Neural progenitor cell (in vitro differentiated cells): ENCODE measurements at places on chromosomes 4 and X. TPM values are rescaled to one million over a fixed set of nuclear protein-coding genes. Genes with fewer than 3 reads are reported as not detected.

DNA sequence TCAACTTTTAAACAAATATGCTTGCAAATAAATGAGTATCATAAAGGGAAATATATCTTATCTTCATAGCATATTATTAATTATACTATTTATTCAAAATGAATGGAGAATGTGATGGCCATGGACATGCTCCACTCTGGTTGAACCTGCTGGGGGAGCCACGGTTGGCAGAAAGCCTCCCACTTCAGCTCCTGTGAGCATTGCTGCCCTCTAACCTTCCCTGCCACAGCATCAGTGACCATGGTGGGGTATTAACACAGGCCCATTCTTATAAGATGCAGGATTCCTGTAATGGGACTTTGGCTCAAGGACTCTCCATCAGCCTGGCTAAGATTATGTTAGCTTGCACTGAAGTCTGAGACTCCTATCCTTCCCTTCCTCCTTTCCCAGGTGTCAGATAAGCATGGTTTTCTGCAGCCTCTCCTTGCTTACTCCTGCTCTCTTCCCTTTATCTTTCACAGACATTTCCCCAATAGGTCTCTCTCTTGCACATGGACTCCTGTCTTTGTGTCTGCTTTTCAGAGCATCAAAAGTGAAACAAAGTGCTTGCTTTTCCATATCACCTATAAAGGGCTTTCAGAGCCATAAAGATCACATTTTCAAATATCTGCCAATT is 4.9 kb upstream of the ABRAXAS1 start:
- peak; percentile 17 for DNase-seq
- no peaks in the 10 kb centered on the region for H3K36me3 ChIP-seq
- H3K27ac ChIP-seq, result no peak overlapping the region

- H3K27ac ChIP-seq, result no peak overlapping the region
- H3K36me3 ChIP-seq, result no peaks in the 10 kb centered on the region
- peaks cover 3% of the 10 kb centered on the region for H3K4me1 ChIP-seq
- DNase-seq, result peak; percentile 50
- H3K27me3 ChIP-seq, result no peaks in the 10 kb centered on the region
- H3K4me3 ChIP-seq, result peak overlapping the region; percentile 58
Measured at GRCh38 chrX:56231537-56232090, 542 bp upstream of the KLF8 start.

GRCh38 chr4:184382189-184382846 is 92.0 kb downstream of the IRF2 start:
- no peak overlapping the region for H3K4me3 ChIP-seq
- no peak for DNase-seq
- no peak overlapping the region for H3K27ac ChIP-seq
- H3K27me3 ChIP-seq, result no peaks in the 10 kb centered on the region

DNA sequence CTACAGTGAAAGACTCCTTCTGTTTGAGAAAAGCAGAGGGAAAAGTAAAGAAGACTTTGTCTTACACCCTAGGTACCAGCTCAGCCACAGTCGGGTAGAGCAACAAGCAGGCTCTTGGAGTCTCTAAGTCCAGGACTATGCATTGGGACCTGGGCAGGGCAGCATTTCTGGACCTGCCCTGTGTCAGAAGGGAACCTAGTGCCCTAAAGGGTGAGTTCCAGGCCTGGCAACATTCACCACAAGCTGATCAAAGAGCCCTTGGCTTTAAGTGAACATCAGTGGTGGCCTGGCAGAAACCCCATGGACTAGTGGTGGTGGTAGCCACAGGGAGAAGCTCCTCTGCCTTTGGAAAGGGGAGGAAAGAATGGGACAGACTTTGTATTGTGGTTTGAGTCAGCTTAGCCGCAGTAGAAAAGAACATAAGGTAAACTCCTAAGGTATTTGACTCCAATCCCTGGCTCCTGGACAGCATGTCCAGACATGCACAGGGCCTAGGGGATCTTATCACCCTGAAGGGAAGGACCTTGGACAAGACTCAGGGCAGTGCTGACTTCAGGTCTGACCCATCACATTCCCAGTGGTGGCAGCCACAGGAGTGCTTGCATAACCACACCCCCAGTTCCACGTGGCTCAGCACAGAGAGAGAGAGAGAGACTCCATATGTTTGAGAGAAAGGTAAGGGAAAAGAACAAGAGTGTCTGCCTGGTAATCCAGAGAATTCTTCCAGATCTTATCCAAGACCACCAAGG is 32.6 kb downstream of the CCDC158 start:
- no peaks in the 10 kb centered on the region for H3K27me3 ChIP-seq
- H3K4me1 ChIP-seq, result no peaks in the 10 kb centered on the region
- no peaks in the 10 kb centered on the region for H3K36me3 ChIP-seq
- H3K27ac ChIP-seq, result no peak overlapping the region
- DNase-seq, result no peak

GRCh38 chr4:90585961-90586360 is 458.8 kb downstream of the CCSER1 start:
- no peaks in the 10 kb centered on the region for H3K4me1 ChIP-seq
- peak; percentile 43 for DNase-seq
- no peak overlapping the region for H3K27ac ChIP-seq
- no peak overlapping the region for H3K4me3 ChIP-seq
- no peaks in the 10 kb centered on the region for H3K36me3 ChIP-seq

DNA sequence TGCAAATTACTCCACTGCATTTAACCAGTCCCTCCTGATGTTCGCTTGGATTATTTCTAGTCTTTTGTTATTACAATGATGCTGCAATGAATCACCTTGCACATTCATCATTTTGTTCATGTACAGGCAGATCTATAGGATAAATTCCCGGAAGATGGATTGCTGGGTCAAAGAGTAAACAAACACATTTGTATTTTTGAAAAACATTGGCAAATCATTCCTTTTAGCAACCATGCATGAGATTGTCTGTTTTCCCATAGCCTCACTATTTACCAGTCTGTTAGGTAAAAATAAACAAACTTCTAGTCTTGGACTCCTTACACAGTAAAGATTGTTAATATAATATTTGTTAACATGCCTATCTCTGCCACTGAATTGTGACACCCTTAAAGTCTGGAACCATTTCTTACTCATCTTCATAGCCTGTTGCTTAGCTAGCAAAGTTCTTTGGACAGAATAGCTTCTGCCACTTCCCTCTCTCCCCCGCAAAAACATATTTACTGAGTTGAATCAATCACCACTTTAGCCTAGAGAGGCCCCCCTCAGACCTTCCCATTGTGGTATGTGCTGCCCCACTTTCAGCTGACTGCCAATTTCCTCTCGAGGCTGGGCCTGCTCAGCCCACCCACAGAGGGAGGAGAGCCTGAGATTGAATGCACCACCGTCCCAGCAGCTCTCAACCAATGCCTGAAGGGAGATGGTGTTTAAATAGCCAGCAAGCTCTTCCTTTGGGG is 108.4 kb upstream of the ATXN3L start:
- H3K36me3 ChIP-seq, result no peaks in the 10 kb centered on the region
- H3K4me3 ChIP-seq, result no peak overlapping the region
- H3K4me1 ChIP-seq, result peaks cover 13% of the 10 kb centered on the region
- H3K27me3 ChIP-seq, result no peaks in the 10 kb centered on the region

DNA sequence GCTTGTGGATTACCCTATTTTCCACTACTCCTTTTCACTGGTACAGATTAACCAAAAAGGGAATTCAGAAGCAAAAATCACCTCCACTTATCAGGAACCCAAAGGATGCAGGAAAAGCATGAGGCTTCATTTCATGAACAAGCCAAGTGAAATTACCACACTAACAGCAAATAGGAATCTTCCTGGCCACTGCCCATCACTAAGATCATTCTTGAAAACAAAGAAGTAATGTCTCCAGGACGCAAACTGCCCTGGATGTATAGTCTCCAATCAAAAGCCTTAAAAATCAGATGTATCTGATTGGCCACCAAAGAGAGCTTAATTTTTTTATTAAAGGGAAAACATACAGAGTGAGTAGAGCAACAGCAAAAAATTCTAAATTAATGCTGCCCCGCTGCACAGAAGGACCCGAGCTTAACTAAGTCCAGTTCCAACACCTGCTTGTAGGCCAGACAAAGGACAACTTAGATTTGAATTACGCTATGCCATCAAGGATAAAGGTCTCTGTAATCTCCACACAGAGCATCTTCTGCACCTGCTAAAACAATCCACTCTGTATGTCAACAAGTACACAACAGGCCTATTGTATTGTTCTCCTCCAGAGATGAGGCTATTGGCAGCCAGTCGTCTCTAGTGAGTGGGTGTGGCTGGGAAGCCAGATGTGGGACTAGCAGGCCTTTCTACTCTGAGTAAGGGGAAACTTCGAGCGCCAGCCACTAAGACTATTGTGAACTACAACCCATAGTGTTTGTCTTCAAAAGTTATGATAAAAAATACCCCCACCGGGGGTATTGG is 12.4 kb downstream of the ZDHHC9 start:
- H3K27me3 ChIP-seq, result no peaks in the 10 kb centered on the region
- H3K4me1 ChIP-seq, result peaks cover 23% of the 10 kb centered on the region
- DNase-seq, result peak; percentile 52
- H3K27ac ChIP-seq, result peak overlapping the region; percentile 23
- no peaks in the 10 kb centered on the region for H3K36me3 ChIP-seq

DNA sequence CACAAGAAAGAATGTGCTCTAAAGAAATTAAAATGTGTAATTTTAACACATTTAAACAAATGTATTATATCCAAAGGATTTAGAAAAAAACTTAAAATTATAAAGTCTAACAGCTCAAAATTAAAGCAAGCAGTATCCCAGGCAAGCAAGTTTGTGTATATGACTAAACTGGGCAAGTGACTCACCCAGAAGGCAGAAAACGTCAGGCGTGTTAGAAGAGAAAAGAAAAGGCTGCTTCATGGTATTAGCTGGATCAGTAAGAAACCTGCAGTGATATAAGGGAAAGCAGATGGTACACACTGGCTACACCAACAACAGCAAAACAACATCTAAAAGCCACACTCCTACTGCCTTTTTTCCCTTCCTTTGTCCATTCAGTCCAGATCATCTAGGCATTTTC is 250.6 kb upstream of the NDST3 start:
- no peaks in the 10 kb centered on the region for H3K27me3 ChIP-seq
- no peak for DNase-seq
- no peaks in the 10 kb centered on the region for H3K36me3 ChIP-seq
- H3K4me3 ChIP-seq, result no peak overlapping the region
- H3K4me1 ChIP-seq, result no peaks in the 10 kb centered on the region

DNA sequence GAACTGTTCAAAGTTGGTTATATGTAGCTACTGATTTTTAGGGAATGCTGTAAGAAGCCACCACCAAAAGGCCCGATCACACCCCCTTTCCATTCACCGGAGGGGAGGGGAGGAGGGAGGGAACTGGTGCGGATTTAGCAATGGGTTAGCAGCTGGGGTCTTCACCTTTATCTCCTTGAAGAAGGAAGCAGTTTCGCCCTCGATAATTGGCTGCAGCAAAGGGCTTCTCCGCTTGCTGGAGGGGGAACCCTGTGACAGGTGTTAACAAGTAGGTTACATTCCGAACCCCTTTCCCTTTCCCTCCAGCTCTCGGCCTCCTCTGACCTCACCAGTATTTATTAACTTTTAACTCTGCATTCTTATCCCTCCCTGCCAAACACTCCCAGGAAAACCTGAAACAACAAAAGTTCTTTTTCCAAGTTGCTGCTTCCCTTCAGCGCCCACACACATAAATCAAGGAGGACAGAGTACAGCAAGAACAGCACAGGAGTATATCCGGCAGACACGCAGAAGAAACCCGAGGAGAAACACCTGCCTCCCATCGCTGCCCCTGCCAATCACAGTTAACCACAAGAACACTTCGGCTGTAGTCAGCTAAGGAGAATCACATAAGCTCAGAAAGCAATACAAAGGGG is 39.8 kb upstream of the NAP1L5 start:
- peak overlapping the region; percentile 58 for H3K27ac ChIP-seq
- H3K4me1 ChIP-seq, result peaks cover 16% of the 10 kb centered on the region
- H3K4me3 ChIP-seq, result no peak overlapping the region
- H3K36me3 ChIP-seq, result no peaks in the 10 kb centered on the region
- peak; percentile 54 for DNase-seq
- H3K27me3 ChIP-seq, result no peaks in the 10 kb centered on the region

GRCh38 chr4:8473198-8473919 is 32.8 kb downstream of the TRMT44 start:
- no peaks in the 10 kb centered on the region for H3K4me1 ChIP-seq
- H3K36me3 ChIP-seq, result no peaks in the 10 kb centered on the region
- no peak overlapping the region for H3K27ac ChIP-seq
- H3K4me3 ChIP-seq, result no peak overlapping the region

DNA sequence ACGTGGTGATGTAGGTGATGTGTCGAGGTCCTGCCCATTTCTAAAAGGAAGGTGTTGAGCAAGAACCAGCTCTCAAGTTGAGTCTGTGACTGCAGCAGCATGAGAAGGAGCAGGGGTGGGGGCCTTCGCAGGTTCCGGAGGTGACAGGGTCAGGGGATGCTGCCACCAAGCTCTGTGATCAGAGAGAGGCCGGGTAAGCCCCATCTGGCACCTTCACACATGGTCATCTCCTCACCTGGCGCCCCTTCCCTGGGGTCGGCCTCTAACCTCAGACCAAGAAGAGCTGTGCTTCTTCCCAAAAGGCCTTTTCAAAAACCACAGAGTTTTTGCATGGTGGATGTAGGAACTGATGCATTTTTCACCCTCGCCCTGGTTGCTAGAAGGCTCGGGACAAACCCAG is 137.6 kb downstream of the CPZ start:
- no peak for DNase-seq
- no peaks in the 10 kb centered on the region for H3K36me3 ChIP-seq
- H3K4me1 ChIP-seq, result no peaks in the 10 kb centered on the region
- H3K4me3 ChIP-seq, result no peak overlapping the region
- no peak overlapping the region for H3K27ac ChIP-seq

GRCh38 chr4:153509724-153510123 is 43.6 kb downstream of the TMEM131L start:
- no peaks in the 10 kb centered on the region for H3K27me3 ChIP-seq
- H3K4me1 ChIP-seq, result peaks cover 23% of the 10 kb centered on the region
- H3K36me3 ChIP-seq, result no peaks in the 10 kb centered on the region
- no peak overlapping the region for H3K27ac ChIP-seq
- no peak for DNase-seq

- H3K27ac ChIP-seq, result no peak overlapping the region
- no peak overlapping the region for H3K4me3 ChIP-seq
- no peaks in the 10 kb centered on the region for H3K27me3 ChIP-seq
- no peaks in the 10 kb centered on the region for H3K4me1 ChIP-seq
- no peak for DNase-seq
Measured at GRCh38 chr4:91684955-91685354, 618.8 kb upstream of the GRID2 start.

CT45A1 gene
- not detected in 2 replicates for total RNA-seq

ART3 gene
- not detected in 2 replicates for total RNA-seq

PPA2 gene
- 178 and 237 TPM in 2 replicates for total RNA-seq

STEEP1 gene
- total RNA-seq, result 34.7 and 53.5 TPM in 2 replicates

NKX3-2 gene
- 0.40 TPM in 1 of 2 replicates, not detected in the other for total RNA-seq
